GM12878 (cell line): ENCODE measurements at places on chromosomes 2 and 18. TPM values are rescaled to one million over a fixed set of nuclear protein-coding genes. Genes with fewer than 3 reads are reported as not detected.

GRCh38 chr18:51137891-51138290 lies 59.6 kb downstream of the MEX3C start:
- no peak for DNase-seq

- no peak for DNase-seq
Observed at GRCh38 chr18:78868330-78869316, 111.0 kb upstream of the SALL3 start.

DNA sequence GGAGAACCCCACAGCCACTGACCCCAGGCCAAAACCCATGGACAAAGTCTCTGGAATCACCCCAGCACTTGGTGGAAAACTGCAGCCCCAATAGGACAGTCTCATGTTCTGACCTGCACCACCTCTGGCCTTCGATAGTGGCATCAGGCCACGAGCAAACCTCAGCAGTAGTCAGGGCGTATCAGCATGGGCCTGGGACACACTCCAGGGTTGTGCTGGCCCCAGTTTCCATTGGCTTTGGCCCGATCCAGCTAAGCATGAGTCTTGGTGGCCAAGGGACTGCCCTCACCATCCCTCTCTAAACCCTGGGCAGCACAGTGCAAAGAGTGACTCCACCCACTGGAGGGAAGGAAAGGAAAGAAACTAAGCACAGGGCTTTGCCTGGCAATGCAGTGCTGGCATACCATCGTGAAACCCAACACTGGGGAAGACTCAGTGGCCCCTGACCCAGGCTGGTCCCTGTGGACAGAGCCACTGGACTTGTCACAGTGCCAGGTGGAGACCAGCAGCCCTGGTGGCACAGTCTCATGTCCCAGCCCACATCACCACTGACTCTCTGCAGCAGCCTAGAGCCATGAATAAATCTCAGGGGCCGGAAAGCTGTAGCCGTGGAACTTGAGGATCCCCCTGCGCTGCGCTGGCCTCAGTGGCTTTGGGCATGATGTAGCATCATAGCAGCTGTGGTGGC lies 46.3 kb downstream of the ZNF519 start:
- DNase-seq = no peak

DNA sequence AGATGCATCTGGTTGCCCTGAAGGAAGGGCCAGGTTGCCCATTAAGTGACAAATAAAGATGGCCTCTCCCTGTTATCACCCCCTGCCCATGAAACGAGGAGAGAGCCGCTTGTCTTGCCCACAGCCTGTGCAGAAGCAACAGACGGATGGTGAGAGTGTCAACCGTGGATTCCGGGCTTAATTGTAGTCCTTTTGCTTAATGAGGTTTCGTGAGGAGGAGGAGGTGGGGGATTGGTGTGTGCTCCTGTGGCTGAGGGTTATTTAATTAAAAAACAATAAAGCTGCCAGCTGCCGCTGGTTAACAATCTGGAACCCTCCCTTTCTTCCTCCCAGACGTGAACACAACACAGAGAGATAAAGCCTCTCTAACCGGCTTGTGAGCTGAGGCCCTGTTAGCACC lies 188.0 kb upstream of the PARD3B start:
- DNase-seq = no peak

GRCh38 chr2:134657650-134658250 lies 61.0 kb downstream of the TMEM163 start:
- no peak for DNase-seq

- DNase-seq = no peak
Observed at GRCh38 chr2:190367091-190367490, 23.7 kb downstream of the INPP1 start.

LYPD6 gene
- not detected in 2 replicates for total RNA-seq

GRCh38 chr2:1572638-1573037 lies 159.4 kb downstream of the TPO start:
- no peak for DNase-seq

- DNase-seq = no peak
Observed at GRCh38 chr2:10610213-10610910, 79.4 kb downstream of the NOL10 start.

TYMS gene
- 219 and 224 TPM in 2 replicates for total RNA-seq

IL1RL1 gene
- total RNA-seq = 0.18 TPM in 1 of 2 replicates, not detected in the other

DNA sequence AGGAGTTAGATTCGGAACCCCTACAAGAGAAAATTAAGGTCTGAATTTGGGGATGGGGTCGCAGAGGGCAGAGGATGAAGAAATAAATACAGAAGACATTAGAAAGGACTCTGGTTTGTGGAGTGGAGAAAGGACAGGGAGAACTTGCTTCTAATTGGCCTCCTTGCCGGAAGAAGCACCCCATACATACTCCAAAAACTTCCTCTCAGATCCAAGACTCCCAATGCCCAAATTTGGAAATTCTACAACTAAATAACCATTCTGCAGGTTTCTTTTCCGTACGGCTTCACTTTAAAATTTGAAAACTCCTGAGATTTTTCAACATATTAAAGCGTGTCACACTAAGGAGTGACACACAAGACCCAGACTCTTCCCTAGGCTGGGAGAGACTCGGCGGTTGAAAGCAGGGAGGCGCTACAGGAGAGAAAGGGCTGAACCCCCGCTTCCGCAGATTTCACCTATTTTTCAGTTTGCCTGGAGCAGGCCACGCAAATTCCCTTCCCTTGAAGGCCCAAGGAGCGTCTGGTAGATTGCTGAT lies 478 bp downstream of the CLHC1 start:
- DNase-seq = no peak

DNA sequence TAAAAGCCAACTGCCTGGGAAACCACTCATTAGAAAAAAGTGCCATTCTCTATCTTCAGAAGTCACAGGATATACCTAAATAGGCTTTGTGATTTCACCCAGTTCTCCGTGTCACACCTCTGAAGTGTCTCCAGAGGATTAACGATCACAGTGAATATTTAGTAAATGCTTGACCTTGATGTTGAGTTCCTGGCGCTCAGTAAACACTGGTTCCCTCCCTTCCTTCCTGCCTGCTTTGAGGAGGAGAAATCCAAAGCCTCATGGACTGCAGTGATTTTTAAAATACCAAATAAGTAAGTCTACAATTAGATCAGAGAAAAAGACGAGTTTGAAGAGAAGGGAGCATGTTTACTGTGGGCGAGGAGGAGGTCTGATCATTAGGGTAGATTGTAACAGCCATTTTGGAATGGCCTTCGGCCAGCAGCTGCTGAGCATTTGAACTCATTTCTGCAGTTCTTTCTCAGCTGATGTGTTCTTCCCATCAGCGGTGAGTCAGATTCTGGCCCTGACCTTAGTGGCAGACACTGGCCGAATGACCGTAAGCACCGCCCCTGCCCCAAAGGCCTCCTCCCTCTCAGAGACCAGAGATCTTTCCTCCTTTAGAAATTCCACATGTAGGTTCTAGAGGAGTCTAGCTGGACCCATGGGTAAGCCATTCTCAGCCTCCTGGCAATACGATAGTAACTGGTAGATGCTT lies 62.1 kb upstream of the SLC16A14 start:
- DNase-seq = no peak

DNA sequence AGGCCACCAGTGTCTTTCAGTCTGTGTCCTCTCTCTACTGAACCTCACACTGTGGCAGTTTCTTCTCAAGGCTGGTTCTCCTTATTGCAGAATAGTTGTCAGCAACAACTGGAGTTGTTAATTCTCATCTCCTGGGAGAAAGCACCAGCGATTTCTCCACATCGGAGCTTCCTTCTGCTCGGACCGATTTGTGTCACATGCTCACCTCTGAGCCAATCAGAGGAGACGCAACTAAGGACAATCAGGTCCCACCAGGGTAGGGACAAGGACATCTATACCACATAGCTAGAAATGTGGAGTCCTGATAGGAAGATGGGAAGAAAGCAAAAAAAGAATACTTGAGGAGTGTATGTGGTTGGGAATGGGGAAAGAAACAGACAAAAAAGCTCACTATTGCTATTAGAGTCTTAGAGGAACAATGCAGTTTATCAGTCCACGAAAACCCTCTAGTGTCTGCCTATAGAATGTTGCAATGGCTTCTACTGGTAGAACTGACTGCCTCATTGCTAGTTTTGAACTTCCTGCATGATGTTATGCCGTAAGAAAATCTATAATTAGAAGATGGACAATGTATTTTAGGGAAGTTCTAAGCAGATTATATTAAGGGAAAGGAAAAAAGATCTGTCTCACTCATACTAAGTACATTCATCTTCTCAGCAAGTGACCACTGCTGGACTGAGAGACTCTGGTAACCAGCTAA lies 169.7 kb downstream of the CDCA7 start:
- no peak for DNase-seq

DNA sequence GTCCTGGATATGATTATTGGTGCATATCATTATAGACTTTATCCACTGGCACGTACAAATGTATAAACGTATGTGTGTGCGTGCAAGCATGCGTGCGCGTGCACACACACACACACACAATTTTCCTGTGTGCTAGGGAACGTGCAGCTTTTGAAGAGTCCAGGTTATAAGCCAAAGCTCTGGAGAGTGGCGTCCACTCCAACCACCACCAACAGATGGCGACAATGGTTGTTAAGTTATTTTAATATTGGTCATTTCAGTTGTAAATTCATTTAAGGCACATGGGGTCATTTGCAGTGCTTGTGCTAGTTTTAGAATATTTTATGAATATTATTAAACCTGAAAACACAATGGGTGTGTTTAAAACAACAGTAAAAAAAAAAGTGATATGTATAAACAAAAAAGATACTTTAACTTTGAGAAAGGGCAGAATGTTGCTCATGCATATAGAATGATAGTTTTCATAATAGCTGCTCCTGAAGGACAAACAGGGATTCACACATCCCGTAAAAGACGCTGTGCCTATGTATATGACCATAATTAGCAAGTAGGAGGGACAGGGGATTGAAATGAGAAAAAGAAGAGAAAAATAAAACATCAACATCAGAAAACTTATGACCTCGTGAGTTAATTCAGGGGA lies 124.2 kb upstream of the ITGB6 start:
- DNase-seq = no peak

- no peak for DNase-seq
Observed at GRCh38 chr2:217017456-217018252, 157.8 kb upstream of the TNP1 start.

LYG2 gene
- not detected in 2 replicates for total RNA-seq
